ENCODE measurements at places on chromosomes 3 and 15. TPM values are rescaled to one million over a fixed set of nuclear protein-coding genes. Genes with fewer than 3 reads are reported as not detected.

DNA sequence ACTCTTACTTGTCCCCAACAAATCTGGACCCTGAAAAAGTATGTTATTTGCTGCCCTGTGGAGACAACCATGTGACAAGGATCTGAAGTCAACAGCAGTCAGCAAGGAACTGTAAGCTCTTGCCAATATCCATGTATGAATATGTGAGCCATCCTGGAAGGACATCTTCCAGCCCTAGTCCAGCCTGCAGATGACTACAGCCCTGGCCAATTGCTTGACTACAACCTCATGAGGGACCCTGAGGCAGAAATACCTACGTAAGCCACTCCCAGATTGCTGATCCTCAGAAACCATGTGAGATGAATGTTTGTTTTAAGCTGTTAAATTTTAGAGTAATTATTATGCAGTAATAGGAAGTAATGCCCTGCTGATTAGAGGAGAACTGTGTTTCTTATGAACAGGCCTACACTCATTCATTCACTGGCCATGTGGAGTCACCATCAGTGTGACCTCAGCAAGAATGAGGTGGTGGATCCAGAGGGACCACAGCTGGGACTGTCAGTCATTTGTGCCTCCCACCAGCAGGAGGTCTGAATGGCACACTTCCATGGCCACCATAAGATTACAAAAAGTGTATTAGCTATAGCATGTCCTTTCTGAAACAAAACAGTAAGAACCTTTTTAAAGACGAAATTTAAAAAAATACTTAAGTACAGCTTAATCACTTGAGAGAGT, 92.6 kb downstream of the TFDP2 start:
- no peaks in the 10 kb centered on the region for H3K27me3 ChIP-seq
- no peaks in the 10 kb centered on the region for H3K4me1 ChIP-seq
- H3K4me3 ChIP-seq, result no peak overlapping the region

DNA sequence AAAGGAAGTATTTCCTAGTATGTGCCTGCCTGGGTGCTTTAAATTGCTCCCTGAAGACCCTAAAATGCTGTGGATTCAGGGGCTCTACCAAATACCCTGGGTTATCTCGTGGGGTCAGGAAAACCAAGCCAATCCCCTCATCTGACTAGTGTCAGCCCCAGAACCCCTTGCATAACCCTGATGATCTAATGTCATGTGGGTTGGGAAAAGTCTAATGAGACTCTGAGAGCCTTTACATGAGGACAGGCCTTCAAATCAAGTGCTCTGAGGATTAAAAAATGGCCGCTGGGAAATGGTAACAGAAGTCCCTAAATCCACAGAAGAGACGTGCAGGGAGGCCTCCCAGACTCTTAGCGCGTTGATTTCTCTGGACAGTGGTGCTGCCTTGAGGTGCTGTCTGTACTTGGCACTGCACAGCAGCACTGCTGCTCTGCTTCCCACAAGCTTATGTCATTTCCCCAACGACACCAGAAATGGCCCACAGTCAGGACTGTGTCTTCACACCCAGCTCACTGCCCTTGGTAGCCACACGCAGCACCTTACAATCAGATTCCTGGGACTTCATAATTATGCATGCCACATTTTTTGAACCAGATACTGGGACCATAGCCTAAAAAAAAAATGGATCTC, 16.6 kb downstream of the EIF4E3 start:
- no peaks in the 10 kb centered on the region for H3K27me3 ChIP-seq
- DNase-seq, result no peak
- peaks cover 25% of the 10 kb centered on the region for H3K36me3 ChIP-seq
- no peak overlapping the region for H3K27ac ChIP-seq

BAHD1 gene
- total RNA-seq, result 9.3 TPM

C15orf39 gene
- total RNA-seq, result 6.8 TPM

LHFPL4 gene
- total RNA-seq, result 1.1 TPM

DNA sequence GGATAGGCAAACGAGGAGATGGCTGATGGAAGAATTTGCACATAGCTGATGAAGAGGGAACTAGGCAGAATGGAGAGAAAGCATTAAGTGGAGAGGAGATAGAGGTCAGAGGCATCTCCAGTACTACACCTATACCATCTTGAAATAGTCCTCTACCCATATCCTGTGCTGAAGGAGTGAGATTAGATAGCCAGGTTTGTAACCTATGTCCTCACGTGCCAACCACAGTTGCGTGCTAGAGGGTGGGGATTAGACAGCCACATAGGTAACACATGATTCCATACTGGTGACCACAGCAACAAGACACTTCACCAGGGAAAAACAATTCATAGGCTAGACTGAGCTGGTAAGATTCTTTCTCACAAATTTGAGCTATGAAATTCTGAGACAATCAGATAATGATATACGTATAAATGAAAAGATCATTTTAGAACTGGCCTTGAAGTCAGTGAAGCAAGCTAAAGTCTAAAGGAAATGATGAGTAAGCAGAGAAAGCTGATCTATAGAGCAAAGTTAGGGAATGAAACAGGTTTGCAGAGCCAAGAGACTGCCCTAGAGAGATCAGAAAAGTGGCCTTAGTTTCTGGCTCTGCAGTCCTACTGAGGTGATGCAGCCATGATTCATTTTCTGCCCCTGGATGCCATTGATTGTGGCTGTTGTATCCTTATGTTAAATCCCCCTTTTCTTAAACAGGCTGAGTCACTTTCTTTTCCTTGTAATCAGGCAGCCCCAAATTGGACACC, 17.7 kb downstream of the MYNN start:
- peaks cover 10% of the 10 kb centered on the region for H3K36me3 ChIP-seq
- H3K4me3 ChIP-seq, result no peak overlapping the region
- DNase-seq, result no peak
- H3K4me1 ChIP-seq, result no peaks in the 10 kb centered on the region

COL6A5 gene
- total RNA-seq, result not detected

DNA sequence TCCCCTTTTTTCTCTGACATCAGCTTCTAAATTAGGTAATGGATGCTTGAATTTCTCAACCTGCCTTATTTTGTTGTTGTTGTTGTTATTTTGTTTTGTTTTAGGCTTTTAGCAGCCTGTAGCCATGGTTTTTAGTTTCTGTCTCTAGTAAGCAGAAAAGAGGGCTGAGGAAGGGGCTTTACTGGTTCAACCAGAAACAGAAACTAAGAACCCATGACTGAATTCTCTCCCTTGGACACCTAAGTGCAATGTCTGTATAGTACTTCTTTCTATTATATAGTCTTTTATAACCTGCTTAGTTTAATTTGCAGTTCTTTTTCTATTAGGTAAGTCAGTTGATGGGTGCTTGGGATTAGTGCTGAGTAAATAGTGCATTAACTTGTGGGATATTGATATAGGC, 129.0 kb downstream of the BBX start:
- no peaks in the 10 kb centered on the region for H3K4me1 ChIP-seq
- no peak for DNase-seq
- H3K4me3 ChIP-seq, result no peak overlapping the region
- H3K27me3 ChIP-seq, result no peaks in the 10 kb centered on the region

DNA sequence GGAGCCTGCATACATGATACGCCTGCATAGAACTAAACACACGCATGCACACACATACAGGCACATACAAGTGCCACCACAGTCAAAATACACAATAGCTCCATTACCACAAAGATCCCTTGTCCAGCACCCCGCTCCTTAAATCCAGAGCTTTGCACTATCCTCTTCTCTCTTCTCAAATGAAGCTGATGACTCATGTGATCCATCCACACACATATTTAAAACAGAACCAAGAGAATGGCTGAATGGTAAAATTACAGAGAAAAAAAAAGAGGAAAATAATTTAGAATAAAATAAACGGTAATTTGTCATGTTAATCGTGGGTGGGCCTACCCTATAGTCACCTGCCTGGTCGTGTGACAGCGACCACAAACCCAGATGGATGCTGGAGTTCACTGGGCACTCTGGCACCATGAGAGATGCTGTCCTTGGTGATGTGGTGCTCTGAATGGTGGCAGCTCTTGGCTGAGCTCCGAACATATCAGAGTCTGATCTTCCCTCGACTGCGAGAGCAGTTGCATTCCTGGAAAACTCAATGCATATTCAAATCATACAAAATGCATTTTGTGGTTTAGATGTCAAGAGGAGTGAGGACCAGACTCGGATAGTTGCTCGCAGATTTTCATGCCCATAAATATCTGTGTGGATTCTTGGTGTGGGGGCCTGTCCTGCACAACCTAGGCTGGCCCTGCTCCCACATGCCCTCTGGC, 8.9 kb downstream of the IQSEC1 start:
- H3K36me3 ChIP-seq, result no peaks in the 10 kb centered on the region
- no peaks in the 10 kb centered on the region for H3K4me1 ChIP-seq
- DNase-seq, result no peak
- H3K27ac ChIP-seq, result no peak overlapping the region

GRCh38 chr15:52879145-52879544, 89.0 kb upstream of the ONECUT1 start:
- H3K36me3 ChIP-seq, result no peaks in the 10 kb centered on the region
- H3K27me3 ChIP-seq, result no peaks in the 10 kb centered on the region
- no peak overlapping the region for H3K27ac ChIP-seq
- DNase-seq, result no peak
- no peaks in the 10 kb centered on the region for H3K4me1 ChIP-seq

SMCO1 gene
- total RNA-seq, result not detected

DNA sequence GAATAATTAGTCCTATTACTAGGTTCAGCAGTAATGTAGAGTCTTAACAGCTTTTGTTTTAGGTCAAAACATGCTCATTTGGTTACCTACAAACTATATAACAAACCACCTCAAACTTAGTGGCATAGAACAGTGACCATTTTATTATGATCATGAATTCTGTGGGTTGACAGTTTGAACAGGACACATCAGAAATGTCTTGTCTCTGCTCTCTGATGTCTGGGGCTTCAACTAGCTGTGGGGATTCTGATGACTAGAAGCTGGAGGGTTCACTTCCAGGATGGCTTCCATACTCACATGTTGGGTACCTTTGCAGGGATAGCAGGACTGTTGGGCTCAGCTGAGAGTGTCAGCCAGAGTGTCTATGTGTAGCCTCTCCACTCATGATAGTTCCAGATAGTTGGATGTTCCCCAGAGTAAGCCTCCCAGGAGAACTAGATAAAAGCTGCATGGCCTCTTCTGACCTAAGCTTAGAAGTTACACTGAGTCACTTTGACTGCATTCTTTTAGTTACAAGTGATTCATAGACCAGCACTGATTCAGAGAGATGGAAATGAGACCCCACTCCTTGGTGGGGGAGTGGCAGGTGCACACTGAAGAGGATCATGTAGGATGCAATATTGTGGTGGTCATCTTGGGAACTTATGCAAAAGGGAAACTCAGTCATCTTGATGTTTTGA, 32.6 kb downstream of the PLCL2 start:
- no peak for DNase-seq
- H3K36me3 ChIP-seq, result no peaks in the 10 kb centered on the region
- H3K4me3 ChIP-seq, result no peak overlapping the region
- no peaks in the 10 kb centered on the region for H3K4me1 ChIP-seq
- H3K27ac ChIP-seq, result no peak overlapping the region

DNA sequence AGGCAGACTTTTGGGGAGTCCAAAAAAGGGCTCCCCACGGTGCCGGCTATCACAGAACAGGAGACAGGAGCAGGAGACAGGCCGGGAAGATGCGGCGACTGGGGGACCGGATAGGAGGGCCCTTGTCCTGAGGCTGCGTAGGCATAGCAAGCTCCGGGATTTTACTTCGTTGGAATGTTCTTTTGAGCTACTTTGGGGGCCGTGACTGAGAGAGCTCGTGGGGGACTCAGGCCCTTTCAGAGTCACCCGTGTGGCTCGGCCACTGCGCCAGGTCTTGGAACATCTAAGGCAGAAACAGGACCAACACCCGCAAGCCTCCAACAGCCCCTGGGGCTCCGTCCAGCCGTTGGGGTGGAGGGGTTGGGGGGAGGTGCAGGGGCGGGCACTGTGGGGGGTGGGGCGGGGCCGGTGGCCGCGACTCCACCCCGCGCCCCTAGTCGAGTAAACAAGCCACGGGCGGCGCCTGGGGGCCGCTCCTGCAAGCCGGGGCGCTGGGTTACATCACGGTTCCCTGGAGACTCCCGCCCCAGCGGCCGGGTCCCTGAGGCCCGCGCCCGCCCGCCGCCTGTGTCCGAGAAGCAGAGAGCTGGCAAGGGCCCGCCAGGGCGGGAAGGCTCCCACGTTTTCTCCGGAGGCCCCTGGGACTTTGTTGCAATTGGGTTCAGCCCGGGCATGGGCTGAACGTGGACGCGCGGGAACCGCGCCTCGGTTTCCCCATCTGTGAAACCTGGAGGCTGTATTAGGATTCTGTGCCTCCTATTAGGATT, 23.3 kb upstream of the C15orf39 start:
- peak overlapping the region; percentile 43 for H3K4me3 ChIP-seq
- peak; percentile 83 for DNase-seq
- H3K27me3 ChIP-seq, result no peaks in the 10 kb centered on the region
- H3K4me1 ChIP-seq, result no peaks in the 10 kb centered on the region
- H3K27ac ChIP-seq, result peak overlapping the region; percentile 55

DNA sequence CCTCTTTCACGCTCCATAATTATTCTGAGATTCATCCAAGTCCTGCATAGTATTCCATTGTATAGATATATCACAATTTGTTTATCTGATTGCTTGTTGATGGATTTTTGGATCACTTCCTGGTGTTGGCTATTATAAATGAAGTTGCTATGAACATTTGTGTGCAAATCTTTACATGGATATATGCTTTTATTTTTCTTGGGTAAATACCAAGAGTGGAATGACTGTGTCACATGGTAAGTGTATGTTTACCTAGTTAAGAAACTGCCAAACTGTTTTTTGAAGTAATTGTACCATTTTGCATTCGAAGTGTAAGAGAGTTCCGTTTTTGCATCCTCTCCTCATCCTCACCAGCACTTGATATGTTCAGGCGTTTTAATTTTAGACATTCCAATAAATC, 34.6 kb upstream of the ROPN1 start:
- H3K4me1 ChIP-seq, result no peaks in the 10 kb centered on the region
- no peak overlapping the region for H3K4me3 ChIP-seq
- no peak for DNase-seq
- H3K27me3 ChIP-seq, result no peaks in the 10 kb centered on the region
- no peak overlapping the region for H3K27ac ChIP-seq
- no peaks in the 10 kb centered on the region for H3K36me3 ChIP-seq

All from sigmoid colon (tissue), 7 donors.